ENCODE measurements at places on chromosomes 5 and 9. TPM values are rescaled to one million over a fixed set of nuclear protein-coding genes. Genes with fewer than 3 reads are reported as not detected.
A peak's percentile ranks its signal among the peaks of the same experiment; 100 is the strongest.

Gene TERT
- not detected for total RNA-seq

DNA sequence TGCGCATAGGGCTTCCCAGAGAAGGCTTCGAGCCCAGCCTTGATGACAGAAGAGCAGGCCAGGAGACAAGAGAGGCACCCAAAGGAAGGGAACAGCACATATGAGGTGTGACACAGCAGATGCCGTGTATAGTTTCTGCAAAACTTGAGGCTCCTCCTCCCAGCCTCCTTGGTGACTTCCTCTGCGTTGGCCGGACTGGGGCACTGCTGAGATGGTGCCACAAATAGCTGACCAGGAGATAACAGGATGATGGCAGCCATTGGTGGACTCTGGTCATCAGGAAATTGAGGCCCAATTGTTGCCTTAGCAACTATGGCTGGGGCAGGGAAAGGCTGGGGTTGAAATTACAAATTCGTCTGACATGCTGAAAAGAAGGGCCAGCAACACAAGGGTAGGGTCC is 4.8 kb upstream of the ZNF79 start:
- H3K4me1 ChIP-seq = peaks cover 36% of the 10 kb centered on the region
- H3K36me3 ChIP-seq = no peaks in the 10 kb centered on the region
- DNase-seq = no peak

GRCh38 chr5:54234304-54234933 is 76.0 kb downstream of the ARL15 start:
- no peaks in the 10 kb centered on the region for H3K27me3 ChIP-seq
- peaks cover under 1% of the 10 kb centered on the region for H3K4me1 ChIP-seq
- H3K4me3 ChIP-seq = no peak overlapping the region
- peaks cover 1% of the 10 kb centered on the region for H3K36me3 ChIP-seq

- H3K4me1 ChIP-seq = peaks cover 20% of the 10 kb centered on the region
- no peak overlapping the region for H3K4me3 ChIP-seq
- peaks cover 4% of the 10 kb centered on the region for H3K36me3 ChIP-seq
- no peak overlapping the region for H3K27ac ChIP-seq
- H3K27me3 ChIP-seq = peaks cover 18% of the 10 kb centered on the region
Observed at GRCh38 chr9:93978551-93978950, 23.4 kb upstream of the BARX1 start.

DNA sequence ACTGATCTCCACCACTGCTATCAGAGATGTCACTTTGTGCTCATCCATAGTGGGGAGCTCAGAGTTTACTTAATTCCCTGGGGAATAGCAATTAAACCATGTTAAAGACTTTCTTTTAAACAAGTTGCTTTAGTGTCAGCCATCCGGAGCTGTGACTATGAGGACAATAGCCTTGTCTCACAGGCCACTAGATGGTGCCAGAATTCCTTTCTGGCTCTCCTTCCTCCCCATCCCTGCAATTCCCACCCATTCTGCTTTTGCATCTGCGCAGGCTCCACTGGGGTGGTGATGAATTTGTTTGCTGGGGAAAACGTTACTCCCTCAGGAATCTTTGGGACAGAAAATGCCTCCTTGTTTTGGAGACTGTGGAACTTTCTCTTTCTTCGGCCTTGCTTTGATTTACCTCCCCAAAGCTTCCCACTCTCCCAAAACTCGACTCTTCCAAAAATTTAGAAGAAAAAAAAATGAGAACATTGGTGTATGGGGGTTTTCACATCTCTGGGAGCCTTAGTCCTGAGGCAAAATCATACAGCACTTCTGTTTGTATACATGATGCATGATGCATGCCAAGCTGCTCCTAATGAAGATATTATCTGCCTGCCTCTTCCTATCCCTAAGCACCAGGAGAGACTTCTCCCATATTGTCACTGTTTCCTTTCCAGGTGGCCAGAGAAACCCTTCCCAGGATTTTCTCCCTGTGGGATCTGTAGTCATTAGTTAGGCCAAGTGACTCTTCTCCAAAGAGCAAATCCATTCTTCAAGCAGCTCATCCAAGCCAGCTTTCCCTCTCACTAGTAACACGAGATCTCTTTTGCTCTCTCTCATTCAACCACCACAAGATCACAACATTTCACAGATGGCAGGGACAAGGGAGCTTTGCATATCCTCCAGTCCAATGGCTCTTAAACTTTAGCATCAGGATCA is 466.1 kb downstream of the TLR4 start:
- no peaks in the 10 kb centered on the region for H3K4me1 ChIP-seq
- no peaks in the 10 kb centered on the region for H3K36me3 ChIP-seq
- H3K4me3 ChIP-seq = no peak overlapping the region
- H3K27ac ChIP-seq = no peak overlapping the region
- peaks cover 21% of the 10 kb centered on the region for H3K27me3 ChIP-seq
- DNase-seq = peak; percentile 78

- H3K27ac ChIP-seq = peak overlapping the region; percentile 96
- peaks cover 24% of the 10 kb centered on the region for H3K4me1 ChIP-seq
- H3K27me3 ChIP-seq = no peaks in the 10 kb centered on the region
- peak overlapping the region; percentile 93 for H3K4me3 ChIP-seq
- H3K36me3 ChIP-seq = peaks cover 21% of the 10 kb centered on the region
Observed at GRCh38 chr5:180830253-180831138, 27.9 kb upstream of the MGAT1 start.

DNA sequence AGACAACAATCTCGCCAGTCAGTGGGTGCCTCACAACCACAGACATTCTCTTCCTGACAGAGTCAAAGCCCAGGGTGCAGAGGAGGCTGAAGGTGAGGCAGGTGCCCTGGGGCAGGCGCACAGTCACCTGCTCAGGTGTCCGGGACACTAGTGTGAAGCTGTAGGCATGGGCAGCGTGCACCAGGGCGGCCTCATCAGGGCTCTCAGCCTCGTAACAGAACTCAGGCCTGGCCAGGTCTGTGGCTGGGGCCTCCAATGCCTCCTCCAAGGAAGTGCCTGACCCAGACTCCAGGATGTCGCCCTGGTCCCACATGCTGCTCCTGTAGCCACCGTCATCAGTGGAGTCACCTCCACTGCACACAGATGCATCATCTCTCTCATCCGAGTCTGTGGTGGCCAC is 198.7 kb downstream of the PTTG1 start:
- H3K4me3 ChIP-seq = no peak overlapping the region
- H3K27me3 ChIP-seq = no peaks in the 10 kb centered on the region
- no peaks in the 10 kb centered on the region for H3K36me3 ChIP-seq
- DNase-seq = no peak

GRCh38 chr9:117116084-117116483 is 298.8 kb downstream of the ASTN2 start:
- H3K27ac ChIP-seq = peak overlapping the region; percentile 20
- no peaks in the 10 kb centered on the region for H3K27me3 ChIP-seq
- no peak for DNase-seq
- peaks cover 5% of the 10 kb centered on the region for H3K4me1 ChIP-seq
- no peak overlapping the region for H3K4me3 ChIP-seq

DNA sequence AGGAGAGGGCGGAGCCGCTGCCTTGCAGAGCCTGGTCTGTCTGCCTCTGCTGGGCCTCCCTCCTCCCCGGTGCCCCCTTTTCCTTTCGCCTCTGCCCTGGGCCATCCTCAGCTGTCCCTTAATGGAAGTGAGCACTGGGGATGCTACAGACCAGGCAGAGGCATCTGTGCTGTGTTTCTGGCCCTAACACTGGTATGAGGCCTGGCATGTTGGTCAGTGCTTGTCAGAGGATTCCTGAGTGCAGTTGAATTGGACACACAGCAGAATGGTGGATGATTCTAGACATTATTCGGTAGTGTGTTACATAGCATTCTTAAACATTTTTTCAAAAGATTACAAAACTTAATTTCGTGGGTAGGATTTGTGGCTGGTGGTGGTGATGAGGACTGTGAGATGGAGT is 88.6 kb downstream of the EHMT1 start:
- no peak overlapping the region for H3K4me3 ChIP-seq
- no peaks in the 10 kb centered on the region for H3K27me3 ChIP-seq
- H3K36me3 ChIP-seq = peaks cover 14% of the 10 kb centered on the region
- no peak for DNase-seq

DNA sequence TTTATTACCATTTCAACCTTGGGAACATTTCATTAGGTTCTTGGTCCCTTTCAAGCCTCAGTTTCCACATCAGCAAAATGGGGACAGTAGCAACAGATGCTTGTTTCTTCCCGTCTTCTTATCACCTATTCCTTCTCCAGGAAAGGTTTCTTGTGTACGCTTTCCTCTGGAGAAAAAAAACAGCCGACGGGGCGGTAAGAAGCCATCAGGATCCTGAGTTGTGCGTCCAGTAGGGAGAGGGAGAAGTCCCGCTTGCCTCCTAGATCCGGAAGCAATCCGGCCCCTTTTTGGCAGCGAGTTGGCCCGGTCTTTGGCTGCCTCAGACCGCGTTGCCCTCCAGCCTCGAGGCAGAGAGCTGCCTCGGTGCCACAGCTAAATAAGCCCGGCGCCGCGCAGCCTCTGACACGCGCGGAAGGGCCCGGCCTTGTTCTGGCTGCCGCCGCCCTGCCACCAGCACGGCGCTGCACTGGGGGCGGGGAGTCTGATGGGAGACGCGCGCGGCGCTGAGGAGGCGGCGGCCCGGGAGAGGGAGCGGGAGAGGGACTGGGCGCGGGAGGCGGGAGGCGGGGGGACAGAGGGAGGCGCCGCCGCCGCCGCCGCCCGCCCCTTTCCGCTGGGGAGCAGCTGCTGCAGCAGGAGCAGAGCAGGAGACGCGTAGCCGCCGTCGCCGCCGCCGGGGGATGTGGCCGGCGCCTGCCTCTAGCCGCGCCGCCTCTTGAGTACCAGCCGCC is at the start of gene SLC44A1:
TSS of gene SLC44A1 (plus strand) at position 649 of the 731 bp plus-strand sequence. CDS start 218 bp downstream, outside the sequence.
- peak; percentile 96 for DNase-seq
- H3K36me3 ChIP-seq = no peaks in the 10 kb centered on the region
- H3K4me3 ChIP-seq = peak within 1 kb of the TSS; percentile 83

Gene TAF11L5
- total RNA-seq = not detected

DNA sequence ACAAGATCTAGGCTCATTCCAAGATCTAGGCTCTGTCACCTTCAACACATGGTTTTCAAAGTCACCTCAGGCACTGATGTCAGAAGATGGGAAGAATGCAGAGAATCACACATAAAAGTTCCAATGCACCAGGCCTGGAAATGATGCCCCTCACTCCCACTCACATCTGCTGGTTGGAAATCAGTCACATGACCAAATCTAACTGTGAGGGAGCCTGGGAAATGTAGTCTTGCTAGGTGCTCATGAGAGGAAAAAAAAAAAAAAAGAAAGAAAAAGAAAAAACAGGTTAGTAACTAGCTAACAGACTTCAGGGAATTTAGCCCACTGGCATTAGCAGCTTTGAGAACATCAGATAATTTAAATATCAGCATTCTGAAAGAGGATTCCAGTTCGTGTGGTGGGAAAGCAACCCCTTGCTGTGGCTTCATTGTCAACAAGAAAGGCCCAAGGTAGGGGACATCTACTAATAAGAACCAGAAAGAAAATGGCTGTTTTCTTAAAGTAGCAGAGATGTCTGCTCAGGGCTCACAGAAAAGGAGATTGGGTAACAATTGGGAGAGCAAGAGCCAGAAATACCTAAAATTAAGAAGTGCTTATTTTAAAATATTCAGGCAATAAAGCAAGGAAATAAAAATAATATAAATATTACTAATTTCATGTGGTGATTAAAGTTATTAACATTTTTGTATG is 614.3 kb downstream of the ACTL7B start:
- no peaks in the 10 kb centered on the region for H3K36me3 ChIP-seq
- no peaks in the 10 kb centered on the region for H3K4me1 ChIP-seq
- DNase-seq = no peak
- H3K4me3 ChIP-seq = no peak overlapping the region
- no peak overlapping the region for H3K27ac ChIP-seq
- H3K27me3 ChIP-seq = no peaks in the 10 kb centered on the region

GRCh38 chr5:135482381-135482933 is 30.3 kb upstream of the TIFAB start:
- no peaks in the 10 kb centered on the region for H3K27me3 ChIP-seq
- peaks cover 3% of the 10 kb centered on the region for H3K4me1 ChIP-seq

DNA sequence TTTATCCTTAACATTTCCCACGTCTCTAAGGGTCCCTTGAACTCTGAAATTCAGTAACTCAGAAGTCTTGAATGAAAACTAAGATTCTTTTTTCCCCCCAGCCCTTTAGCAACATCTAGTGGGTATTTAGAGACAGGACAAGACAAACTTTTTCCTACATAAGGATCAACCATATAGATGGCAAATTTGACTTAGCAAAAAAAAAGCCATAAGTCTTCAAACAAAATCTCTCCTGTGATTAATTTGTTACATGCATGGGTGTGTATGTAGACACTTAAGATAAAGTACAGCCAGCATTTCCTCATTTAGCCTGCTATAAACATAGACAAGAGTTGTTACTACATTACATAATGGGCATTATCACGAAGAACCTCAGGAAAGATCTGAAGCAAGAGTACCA is 29.1 kb upstream of the ANKRD31 start:
- DNase-seq = peak; percentile 47
- no peaks in the 10 kb centered on the region for H3K4me1 ChIP-seq
- no peak overlapping the region for H3K4me3 ChIP-seq
- no peak overlapping the region for H3K27ac ChIP-seq
- H3K27me3 ChIP-seq = no peaks in the 10 kb centered on the region
- H3K36me3 ChIP-seq = no peaks in the 10 kb centered on the region

- H3K27ac ChIP-seq = no peak overlapping the region
- H3K36me3 ChIP-seq = no peaks in the 10 kb centered on the region
- H3K27me3 ChIP-seq = no peaks in the 10 kb centered on the region
- H3K4me1 ChIP-seq = no peaks in the 10 kb centered on the region
Observed at GRCh38 chr5:140054086-140054689, 11.1 kb upstream of the NRG2 start.

Gene KCNN2
- total RNA-seq = not detected

DNA sequence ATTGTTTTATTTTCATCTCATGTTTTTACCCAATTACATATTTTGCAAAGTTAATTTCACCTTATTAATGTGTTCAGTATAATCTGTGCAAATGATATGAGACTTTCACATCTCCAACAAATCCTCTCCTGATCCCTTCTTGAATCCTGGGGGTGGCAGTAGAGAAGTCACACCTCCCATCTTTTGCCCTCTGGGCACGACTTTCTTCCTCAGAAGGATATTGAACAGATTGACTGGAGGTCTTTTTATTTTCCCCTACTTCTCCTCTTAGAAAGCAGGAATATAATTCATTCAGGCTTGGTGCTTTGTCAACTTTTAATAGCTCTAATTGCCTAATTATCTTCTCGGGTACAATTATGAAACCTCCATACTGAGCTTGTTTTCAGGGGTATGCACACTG is 1037.1 kb upstream of the NUDT12 start:
- no peaks in the 10 kb centered on the region for H3K27me3 ChIP-seq
- H3K4me3 ChIP-seq = no peak overlapping the region
- no peak for DNase-seq

Gene BICD2
- 23.1 TPM for total RNA-seq

- no peak overlapping the region for H3K4me3 ChIP-seq
- H3K36me3 ChIP-seq = no peaks in the 10 kb centered on the region
- no peaks in the 10 kb centered on the region for H3K4me1 ChIP-seq
- no peak overlapping the region for H3K27ac ChIP-seq
- DNase-seq = no peak
- H3K27me3 ChIP-seq = no peaks in the 10 kb centered on the region
Observed at GRCh38 chr5:15387931-15388524, 112.0 kb upstream of the FBXL7 start.

GRCh38 chr5:78157001-78157400 is 137.5 kb downstream of the AP3B1 start:
- H3K36me3 ChIP-seq = peaks cover 31% of the 10 kb centered on the region
- no peaks in the 10 kb centered on the region for H3K27me3 ChIP-seq
- H3K4me3 ChIP-seq = no peak overlapping the region
